Left renal pelvis (tissue), 4 donors: ENCODE measurements at places on chromosomes 5 and 9. TPM values are rescaled to one million over a fixed set of nuclear protein-coding genes. Genes with fewer than 3 reads are reported as not detected.

The SPOCK1 gene
- 39.6 TPM for polyA plus RNA-seq

The AJM1 gene
- 0.46 TPM for polyA plus RNA-seq

The OTULINL gene
- polyA plus RNA-seq, result 16.5 TPM

The ADAMTS2 gene
- polyA plus RNA-seq, result 9.8 TPM

The SLC34A1 gene
- 3.4 TPM for polyA plus RNA-seq

The GAS1 gene
- polyA plus RNA-seq, result 49.9 TPM
